ENCODE measurements at places on chromosomes 12 and 14. TPM values are rescaled to one million over a fixed set of nuclear protein-coding genes. Genes with fewer than 3 reads are reported as not detected.

The BIN2 gene
- not detected for total RNA-seq

The RIPK3 gene
- total RNA-seq = 0.95 TPM

The CELA1 gene
- not detected for total RNA-seq

The CIROP gene
- not detected for total RNA-seq

The KLRC1 gene
- not detected for total RNA-seq

The NFKBIA gene
- total RNA-seq = 38.1 TPM

The GLIPR1L1 gene
- not detected for total RNA-seq

GRCh38 chr14:61545726-61546455 lies 149.4 kb upstream of the HIF1A start:
- no peak for DNase-seq

DNA sequence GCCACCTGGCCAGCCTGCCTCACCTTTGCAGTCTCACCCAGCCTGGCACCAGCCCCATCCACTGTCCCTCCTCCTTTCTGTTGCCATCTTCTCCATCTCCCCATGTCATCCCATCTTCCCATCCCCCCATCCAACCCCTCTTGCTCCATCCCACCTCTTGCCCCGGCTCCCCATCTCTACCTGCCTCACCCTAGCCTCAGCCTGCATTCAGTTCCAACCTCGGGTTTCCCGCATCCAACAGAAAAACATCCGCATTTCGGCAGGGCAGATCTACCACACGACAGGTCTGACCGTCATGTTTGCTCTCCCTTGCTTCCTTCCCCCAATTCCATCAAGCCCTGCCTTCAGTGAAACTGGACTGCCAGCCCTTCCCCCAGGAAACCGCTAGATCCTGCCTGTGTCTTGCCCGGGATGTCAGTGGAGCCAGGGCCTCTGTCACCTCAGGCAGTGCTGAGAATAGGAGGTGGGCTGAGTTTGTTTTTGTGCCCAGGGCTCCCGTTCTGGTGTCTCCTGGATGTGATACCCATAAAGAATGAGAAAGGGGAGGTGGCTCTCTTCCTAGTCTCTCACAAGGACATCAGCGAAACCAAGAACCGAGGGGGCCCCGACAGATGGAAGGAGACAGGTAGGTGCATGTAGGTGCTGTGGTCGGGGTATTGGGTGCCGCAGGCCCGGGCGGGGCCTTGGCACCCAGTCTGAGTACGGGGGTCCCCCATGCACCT lies 2.5 kb downstream of the KCNH3 start:
- no peak for DNase-seq

GRCh38 chr14:103019826-103020225 lies 37.5 kb downstream of the CDC42BPB start:
- DNase-seq = no peak

GRCh38 chr12:17344649-17345048 lies 738.7 kb upstream of the LMO3 start:
- no peak for DNase-seq

- DNase-seq = no peak
These were observed 2.6 kb upstream of the TRMT61A start for GRCh38 chr14:103526247-103526913.

DNA sequence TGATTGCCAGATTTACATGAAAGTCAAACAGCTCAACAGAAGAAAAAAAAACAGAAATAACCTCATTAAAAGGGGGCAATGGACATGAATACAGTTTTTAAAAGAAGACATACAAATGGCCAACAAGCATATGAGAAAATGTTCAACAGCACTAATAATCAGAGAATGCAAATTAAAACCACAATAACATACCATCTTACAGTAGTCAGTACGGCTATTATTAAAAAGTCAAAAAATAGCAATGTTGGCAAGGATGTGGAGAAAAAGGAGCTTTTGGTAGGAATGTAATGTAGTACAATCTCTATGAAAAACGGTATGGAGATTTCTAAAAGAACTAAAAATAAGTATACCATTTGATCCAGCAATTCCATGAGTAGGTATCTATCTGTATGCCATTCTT lies 272.1 kb downstream of the CEP128 start:
- peak; percentile 74 for DNase-seq

DNA sequence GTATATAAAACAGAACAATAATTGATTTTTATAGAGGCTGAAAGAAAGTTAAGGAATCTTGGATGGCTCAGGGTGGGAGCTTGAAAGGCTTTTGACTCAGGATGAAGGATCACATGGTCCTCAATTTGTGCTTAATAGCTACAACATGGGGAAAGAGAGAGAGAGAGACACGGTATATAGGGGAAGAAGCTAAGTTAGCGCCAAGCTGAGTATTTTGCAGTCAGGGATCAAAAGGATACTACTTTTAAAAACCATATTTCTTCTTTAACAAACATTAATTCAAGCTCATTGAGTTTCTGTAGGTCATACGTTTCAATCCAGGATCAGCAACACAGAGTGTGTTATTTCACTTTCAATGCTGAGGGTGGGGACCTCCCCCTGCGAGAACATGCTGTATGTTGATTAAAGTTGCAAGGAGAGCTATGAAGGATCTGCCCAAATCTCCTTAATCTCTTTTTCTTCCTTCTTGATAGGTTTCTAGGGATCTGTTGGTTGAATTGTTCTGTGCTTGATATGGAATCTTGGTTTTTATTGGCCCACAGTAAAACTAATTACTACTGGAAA lies 133.1 kb upstream of the NUDT4 start:
- DNase-seq = no peak

DNA sequence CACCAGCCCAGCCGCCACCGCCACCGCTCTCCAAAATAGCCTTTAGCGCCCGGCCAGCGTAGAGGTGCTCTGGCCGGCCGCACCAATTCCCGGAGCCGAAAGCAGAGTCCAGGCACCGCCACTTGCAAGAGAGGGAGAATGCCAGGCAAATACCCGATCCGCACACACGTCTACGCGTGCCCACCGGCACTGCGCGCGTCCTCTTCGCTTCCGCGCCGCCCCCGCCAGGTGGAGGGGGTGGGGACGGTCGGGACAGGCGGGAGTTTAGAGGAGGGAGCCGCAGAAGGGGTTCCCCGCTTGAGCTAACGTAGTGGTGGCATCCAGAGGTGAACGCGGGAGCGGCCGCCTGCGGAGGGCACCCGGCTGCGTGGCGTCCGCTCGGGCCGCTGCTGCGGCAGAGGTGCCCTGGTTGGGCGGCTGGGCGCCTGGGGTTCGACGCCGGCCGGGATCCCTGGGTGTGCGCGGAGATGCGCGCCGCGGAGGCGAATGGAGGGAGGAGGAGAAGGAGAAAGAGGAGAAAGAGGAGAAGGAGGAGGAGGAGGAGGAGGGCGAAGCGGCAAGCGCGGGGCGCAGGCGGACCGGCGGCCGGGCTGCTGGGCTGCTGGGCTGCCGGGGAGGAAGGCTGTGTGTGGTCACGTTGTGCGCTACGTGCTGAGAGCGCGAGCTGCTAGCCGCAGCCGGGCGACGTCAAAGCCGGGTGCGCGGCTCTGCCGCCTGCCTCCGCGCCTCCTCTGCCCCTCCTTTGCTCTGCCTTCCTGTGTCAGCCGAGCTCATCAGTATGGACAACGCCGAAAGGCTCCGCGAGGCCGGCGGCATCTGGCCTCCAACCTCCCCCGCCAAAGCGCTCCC lies at the start of gene MDGA2:
MDGA2 (minus strand) TSS at position 140 of the 849 bp plus-strand sequence.
- peak; percentile 22 for DNase-seq

GRCh38 chr14:87170179-87170578 lies 822.8 kb downstream of the GALC start:
- DNase-seq = no peak

GRCh38 chr12:110266381-110266960 lies 14.6 kb upstream of the ATP2A2 start:
- no peak for DNase-seq

GRCh38 chr12:84946753-84947152 lies 34.2 kb upstream of the SLC6A15 start:
- no peak for DNase-seq

- DNase-seq = peak; percentile 70
These were observed 21.4 kb upstream of the EID3 start for GRCh38 chr12:104282109-104282508.

DNA sequence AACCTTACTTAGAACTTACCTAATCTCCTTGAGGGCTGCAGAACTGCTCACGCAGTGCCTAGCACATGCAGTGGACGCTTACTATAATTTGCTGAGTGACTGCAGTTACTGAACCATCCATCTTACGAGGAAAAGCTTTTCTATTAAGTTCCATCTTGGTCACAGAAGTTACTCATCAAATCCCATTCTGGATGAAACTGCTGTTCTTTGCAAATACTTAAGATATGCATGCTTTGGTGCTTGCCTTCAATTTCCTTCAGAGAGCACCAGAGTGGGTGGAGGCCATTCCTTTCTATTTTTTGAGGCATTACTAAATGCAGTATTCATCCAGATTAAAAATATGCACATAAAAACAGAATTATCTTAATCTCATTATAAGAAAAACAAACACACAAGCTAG lies 17.7 kb upstream of the PELI2 start:
- peak; percentile 65 for DNase-seq

DNA sequence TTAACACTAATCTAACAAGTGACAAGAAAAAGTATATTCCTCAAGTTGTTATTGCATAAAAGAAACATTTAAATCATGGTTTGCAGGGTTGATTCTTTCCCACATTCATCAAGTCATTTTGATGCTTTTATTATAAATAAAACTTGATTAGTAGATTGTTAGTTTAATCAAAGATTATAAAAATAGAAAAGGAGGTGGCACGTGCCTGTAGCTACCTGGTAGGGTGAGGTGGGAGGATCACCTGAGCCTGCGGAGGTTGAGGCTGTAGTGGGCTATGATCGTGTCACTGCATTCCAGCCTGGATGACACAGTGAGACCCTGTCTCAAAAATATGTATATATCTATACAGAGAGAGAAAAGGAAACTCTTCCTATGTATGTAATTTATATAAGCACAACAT lies 433.2 kb upstream of the RGS6 start:
- no peak for DNase-seq

DNA sequence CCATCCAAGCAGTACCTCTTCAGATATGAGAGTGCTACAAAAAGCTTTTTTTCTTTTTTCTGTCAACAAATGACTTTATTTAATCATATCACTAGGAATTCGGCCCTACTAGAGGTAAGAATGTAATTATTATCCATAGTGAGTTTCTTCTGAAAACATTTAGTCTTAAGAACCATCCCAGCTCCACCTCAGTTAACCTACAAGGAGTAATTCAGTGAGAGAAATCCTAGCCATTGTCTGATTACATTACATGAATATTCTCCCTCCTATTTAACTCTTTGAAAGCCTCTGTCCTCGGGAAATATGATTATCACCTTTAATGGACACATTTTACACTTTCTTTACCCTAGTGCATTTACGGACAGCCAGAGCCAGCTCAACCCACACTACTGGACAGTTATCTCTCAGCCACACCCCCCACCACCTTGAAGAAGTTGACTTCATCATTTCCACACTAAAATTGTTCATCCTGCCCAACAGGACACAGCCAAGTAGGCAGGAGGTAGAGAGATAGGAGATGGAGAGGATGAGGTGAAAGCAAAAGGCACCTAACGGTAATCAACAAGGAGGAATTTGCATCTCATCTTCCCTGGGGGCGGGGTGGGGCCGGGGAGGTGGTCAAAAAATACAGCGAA lies 1.3 kb downstream of the PPFIA2 start:
- no peak for DNase-seq

DNA sequence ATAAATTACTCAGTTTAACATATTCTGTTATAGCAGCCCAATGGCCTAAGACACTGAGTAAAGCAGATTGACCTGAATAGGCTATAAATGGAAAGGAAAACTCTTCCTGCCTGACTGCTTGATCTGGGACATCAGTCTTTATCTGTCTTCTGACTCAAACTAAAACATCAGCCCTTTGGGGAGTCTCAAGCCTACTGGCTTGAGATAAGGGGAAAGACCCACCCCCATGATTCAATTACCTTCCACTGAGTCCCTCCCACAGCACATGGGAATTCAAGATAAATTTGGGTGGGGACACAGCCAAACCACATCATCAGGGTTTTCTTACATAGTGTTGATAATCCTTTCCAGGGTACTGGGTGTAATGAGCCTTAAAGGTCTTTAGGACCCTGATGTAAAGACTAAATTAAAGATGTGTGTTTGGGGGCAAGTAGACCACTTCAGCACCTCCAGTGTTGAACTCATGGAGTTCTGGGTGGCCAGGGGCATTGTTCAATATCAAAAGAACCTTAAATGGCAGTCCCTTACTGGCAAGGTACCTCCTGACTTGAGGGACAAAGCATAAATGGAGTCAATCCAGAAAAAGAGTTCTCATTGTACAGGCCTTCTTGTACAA lies 67.8 kb downstream of the TSHR start:
- peak; percentile 4 for DNase-seq

DNA sequence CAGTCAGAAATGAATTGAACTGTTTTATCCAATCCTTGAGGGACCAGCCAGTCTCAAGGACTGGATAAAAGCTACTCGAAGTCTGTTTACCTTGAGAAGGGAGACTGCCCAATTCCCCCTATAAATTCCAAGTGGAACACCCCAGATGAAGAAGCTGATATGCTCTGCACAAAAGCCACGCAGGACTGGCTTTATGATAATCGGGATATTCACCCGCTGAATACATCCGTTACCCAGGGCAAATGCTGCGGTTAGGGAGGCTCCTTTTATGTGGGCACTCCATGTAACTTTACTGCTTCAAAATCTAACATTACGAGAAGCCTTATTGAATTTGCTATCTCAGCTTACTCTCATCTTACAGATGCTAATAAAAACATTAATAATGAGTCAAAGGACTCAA lies 119.1 kb downstream of the DENND5B start:
- peak; percentile 23 for DNase-seq

Data from astrocyte (in vitro differentiated cells and primary cell).